ENCODE measurements at places on chromosomes 2 and 18.

GRCh38 chr2:239710953-239711861, 310.4 kb upstream of the HDAC4 start:
- no peak for DNase-seq

DNA sequence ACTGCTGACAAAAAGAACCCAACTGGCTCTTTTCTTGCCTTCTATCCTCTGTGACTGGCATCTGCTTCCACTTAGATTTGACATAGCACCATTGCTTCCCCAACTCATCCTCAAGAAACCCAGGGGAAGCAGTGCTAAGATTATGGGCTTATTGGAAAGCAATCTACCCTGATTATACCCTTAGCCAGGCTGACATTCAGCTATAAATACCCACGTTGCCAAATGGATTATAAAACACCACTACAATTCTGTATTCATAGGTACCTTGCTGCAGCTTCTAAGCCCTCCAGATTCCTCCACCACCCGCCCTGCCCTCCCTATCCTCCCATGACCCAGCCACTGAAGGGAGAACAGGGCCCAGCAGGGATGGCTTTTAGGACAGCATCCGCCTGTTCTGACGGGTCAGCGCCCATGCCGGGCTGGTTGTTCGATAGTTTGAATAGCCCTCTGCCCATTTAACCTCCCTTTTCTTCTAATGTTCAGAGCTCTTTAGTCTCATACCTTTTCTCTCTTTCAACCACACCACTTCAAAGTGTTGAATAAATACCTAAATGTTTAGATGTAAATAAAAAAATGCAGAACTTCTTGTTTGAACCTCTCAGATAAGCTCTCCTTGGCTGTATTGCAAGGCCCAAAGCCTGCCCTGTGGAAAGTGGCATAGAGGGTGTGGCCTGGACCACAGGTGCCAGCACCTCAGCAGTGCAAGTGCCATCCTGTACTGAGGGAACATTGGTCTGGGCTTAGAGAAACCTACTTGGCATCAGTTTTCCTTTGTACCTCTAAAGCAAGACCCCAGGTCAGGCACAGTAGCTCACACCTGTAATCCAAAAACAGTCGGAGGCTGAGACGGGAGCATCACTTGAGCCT, 86.6 kb upstream of the RGPD5 start:
- DNase-seq = no peak

DNA sequence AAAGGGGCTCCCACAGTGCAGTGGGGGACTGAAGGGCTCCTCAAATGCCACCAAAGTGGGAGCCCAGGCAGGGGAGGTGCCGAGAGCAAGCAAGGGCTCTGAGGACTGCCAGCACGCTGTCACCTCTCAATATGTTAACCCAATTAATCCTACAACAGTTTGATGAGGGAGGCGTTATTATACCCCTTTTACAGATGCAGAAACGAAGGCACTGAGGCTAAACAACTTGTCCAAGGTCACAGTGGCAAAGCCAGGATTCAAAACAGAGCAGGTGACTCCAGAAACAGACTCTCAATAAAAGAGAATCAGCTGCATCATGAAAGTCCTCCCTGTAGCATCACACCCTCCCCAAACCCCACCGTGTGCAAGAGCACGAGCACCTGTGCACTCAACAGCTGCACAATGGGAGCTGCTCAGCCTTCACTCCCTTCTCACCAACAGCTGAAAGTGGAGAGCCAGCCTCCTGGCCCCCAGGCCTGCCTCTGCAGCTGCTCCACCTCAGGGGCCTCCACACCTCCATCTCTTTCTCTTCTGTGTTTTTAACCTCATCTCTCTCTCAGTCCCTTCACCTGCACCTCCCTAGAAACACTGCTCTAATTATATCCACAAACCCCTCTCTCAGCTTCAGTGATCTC, 8.1 kb downstream of the NPC1 start:
- DNase-seq = no peak

- no peak for DNase-seq
These were observed 488.1 kb upstream of the RAB12 start for GRCh38 chr18:8121101-8121500.

GRCh38 chr2:192246297-192246696, 51.6 kb upstream of the TMEFF2 start:
- DNase-seq = no peak

DNA sequence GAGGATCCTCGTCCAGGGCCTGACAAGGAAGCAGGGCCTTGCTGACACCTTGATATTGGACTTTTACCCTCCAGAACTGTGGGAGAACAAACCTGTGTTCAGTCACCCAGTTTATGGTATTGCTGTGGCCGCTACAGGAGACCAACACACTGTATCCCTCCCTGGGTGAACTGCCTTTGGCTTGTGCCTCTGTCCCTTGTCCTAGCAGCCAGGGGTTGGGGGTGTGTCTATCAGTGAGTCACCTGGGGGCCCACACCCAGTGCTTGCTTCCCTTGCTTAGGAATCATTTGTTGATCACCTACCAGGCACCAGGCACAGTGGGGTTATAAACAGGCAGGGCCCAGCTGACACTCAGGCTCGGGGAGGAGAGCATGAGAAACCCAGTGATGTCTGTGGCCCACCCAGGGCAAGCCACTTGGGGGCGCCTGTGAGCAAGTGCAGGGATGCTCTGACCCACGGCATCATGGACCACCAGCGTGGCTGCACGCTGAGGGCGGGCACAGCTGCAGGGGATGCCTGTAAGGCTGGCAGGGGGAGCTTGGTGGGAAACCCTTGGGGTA, 17.1 kb downstream of the TMEM185B start:
- DNase-seq = no peak

DNA sequence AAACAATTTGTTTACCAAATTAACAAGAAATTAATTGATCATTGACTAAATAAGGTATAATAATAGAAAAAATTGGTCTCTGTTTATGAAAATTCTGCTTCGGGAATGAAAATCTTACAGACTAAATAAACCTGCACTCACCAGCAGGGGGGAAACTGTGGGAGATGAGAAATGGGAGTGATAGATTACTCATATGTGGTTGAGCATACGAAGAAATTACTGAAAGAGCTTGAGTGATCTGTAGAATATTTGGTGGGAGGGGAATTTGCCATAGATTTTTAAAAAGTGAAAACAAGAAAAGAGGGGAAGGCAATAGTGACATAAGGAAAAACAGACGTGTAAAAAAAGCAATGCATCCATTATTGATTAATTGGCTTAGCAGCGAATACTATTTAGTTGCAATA, 2.2 kb downstream of the HMSD start:
- DNase-seq = no peak

DNA sequence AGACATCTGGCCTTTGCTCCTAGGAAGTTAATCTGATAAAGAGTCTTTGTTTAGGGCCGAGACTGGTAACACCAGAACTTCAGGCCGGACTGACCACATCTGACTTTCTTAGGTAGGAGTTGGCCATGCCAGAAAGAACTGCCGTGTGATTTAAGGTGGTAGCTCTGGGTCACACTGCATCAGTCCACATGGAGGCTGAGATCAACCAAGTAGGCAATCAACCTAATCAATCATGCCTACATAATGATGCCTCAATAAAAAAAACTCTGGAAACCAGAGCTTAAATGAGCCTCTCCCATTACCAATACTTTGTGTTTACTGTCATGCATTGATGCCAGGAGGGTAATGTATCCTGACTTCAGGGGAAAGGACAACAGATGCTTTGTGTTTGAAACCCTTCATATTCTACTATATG, 44.1 kb upstream of the ORC2 start:
- no peak for DNase-seq

- DNase-seq = no peak
These were observed 17.9 kb upstream of the ANKRD44 start for GRCh38 chr2:197328461-197328860.

DNA sequence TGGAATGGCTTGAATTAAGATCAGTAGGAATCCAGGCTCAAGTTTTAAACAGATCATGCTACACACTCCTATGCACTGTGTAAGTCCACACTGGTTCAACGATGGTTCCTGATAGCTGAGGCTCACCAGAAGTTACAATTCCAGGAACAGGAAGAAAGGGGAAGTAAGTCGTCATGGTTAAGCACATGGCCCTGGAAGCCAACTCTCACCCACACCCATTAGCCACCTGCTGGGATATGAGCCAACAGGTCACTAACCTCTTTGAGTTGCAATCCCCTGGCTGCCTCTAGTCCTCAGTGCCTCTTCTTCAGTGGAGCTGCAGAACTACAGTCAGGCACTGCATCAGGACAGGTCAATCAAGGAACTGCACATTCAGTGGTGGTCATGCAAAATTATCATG, 133.5 kb downstream of the TMEM182 start:
- no peak for DNase-seq

Measured in NCI-H187 treated with DMSO at 0.1 percent for 48 hours (cell line).